ENCODE measurements at places on chromosomes 16 and 17.

DNA sequence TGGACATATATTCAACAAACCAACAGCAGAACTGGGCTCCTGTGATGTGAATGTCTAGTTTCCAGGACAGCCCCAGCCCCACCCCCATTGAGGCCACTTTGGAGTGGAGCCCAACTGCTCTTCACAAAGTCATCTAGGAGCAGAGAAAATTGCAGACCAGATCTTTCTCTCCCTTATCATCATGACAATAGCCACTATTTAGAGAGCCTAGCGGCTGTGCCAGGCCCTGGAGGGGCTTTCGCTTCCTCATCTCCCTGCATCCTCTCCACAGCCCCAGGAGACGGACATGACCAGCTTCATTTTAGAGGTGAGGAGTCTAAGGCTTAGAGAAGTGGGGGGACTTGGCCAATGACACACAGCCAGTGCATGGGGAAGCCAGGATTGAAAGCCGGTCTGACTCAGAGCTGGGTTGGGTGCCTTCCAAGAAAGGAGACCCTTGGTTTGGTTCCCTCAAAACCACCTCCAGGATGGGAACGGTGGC lies 1.4 kb downstream of the PRSS8 start:
- DNase-seq = no peak

DNA sequence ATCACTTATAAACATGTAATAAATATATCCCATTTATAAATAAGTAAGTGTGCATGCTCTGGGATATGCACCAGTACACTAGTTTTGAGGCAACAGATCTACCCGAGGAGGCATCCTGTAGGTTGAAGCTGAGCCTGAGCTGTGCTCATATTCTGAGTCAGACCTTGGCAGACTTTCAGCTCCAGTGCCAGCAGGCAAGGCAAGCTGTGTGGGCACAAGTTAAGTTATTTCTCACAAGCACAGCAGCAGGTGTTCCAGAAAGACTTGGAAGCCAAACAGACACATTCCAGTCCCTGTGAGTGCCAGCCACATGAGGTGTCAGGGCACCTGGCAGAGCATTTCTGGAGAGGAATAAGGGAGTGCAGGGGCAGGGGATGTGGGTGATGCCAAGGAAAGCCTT lies 1.3 kb upstream of the CLEC19A start:
- no peak for DNase-seq

DNA sequence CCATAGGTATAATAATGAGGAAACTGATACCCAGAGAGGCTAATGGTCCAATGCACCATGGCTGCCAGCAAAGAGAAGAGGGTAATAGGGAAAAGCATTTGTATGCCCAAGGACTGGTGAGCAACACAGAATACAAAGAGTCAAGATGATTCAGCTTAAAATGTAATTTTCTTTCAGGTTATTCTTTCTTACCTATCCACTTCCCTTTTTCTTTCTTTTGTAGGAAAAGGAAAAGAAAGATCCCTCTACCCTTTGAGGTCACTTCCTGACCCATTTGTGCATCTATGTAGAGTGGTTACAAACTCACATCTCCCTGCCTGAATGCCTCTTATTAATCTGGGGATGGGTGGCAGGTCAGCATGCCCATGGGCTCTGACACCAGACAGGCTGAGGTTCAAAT lies 3.5 kb upstream of the PLCG2 start:
- no peak for DNase-seq

DNA sequence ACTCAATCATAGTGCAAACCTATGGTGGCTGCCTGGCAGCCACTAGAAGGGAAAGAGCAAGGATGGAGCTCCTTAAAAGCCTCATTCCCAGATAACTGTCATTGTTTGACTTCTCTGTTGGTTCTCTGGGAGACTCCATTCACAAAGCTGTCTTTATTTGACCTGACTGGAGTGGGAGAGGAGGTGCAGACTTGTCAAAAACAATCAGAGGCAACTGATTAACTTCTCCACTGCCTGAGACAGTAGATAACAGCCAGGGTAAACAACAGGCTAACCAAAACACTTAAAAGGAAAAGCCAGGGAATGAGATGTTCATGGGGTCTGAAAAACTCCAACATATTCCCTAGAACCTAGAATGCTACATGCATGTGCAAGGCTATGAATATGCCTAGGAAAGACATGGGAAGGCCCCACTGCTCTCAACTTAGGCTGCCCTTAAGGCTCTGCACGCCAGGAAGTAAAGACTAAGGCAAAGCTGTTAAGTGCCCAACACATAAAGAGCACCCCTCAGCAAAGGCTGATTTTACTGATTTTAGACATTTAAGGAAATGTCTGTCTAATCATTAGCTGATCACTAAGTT lies 82.0 kb downstream of the TTC19 start:
- no peak for DNase-seq

DNA sequence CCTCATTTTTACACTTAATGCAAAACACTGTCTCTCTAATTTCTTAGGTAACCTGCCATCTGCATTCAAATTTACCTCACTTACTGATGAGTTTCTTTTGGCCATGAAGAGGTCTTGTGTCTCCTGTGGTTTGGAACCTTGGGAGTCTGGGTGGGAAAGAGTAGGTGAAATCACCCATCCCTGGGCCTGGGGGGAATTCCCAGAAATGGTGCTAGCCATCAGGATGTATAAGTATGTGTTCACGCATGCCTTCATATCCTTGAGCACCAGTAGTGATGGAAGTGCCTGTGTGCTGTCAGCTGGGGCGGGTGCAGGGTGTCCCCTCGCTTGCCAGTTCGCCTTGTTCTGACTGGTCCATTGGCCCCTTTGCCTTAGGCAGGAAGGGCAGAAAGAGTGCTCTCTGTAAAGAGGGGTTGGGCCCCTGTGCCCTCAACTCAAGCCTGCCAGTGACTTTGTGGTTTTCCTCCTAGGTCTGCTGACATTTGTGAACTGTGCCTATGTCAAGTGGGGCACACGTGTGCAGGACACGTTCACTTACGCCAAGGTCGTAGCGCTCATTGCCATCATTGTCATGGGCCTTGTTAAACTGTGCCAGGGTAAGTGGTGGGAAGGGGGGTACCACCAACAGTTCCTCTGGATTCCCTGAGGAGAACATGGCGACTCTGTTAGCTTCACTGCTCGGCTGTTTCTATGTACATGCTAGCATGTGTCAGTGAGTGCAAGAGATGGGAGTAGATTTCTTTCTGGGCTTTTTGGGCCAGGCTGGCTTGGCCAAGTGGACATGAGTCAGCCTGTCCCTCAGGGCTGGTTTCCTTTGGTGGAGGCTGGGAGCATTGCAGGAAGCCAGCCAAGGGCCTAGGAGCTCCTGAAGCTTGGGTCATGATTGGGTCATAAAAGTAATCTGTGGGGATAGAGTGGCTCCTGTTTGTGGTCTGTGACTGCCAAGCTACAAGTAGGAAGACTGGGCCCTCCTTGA lies 23.2 kb downstream of the SLC7A6OS start:
- no peak for DNase-seq

DNA sequence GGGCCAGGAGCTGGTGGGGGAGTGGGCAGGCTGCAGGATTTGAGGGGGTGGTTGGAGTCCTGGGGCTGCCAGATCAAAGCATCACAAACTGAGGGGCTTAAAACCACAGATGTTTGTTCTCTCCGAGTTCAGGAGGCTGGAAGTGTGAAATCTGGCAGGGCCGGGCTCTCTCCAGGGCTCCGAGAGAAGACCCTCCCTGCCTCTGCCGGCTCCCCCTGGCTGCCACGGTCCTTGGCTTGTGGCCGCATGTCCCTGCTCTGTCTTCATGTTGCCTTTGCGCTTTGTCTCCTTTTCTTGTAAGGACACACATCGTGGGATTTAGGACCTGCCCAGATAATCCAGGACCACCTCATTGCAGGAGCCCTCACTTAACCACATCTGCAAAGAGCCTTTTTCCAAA lies 139.8 kb upstream of the GSE1 start:
- no peak for DNase-seq

- DNase-seq = no peak
These were observed 156.4 kb upstream of the CDC42EP4 start for GRCh38 chr17:73468221-73468620.

- DNase-seq = no peak
These were observed 998 bp downstream of the ACD start for GRCh38 chr16:67658849-67659674.

Measured in activated naive CD4-positive, alpha-beta T cell (primary cell).